ENCODE measurements at places on chromosomes 5 and 9.
A peak's percentile ranks its signal among the peaks of the same experiment; 100 is the strongest.

DNA sequence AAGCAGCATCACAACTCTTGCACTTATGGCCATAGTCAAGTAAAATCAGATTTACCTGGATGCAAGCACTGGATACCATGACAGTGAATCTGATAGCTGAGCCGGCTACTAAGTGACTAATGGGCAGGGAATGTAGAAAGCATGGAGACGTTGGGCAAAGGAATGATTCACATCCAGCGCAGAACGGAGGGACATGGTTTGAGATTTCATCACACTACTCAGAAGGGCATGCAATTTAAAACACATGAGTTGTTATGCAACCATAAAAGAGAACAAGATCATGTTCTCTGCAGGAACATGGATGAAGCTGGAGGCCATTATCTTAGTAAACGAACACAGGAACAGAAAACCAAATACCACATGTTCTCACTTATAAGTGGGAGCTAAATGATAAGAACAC is 169.1 kb upstream of the PIK3R1 start:
- DNase-seq: peak; percentile 24

- no peak for DNase-seq
Observed at GRCh38 chr9:25861421-25861820, 183.2 kb upstream of the TUSC1 start.

DNA sequence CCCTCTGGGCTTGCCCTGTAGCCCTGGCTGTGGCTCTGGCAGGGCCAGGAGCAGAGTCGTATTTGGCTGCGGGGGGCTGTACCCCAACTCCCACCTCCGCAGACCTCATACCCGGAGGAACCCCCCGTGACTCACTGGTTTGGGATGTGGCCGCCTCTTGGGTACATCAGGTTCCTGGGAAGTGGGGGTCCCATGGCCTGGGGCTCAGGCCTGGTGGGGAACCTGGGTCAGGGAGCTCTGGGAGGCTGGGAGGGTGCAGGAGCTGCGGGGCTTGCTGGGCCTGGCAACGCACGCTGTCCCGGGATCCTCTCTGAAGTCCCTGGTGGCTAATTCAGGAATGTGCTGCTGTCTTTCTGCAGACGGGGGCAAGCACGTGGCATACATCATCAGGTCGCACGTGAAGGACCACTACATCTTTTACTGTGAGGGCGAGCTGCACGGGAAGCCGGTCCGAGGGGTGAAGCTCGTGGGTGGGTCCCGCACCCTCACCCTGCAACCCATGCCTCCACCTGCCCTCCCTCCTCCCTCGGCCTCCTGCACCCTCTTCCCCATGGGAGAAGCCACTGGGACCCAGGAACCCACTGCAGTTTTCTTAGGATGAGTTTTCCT is 2.4 kb downstream of the LCN1 start:
- no peak for DNase-seq

DNA sequence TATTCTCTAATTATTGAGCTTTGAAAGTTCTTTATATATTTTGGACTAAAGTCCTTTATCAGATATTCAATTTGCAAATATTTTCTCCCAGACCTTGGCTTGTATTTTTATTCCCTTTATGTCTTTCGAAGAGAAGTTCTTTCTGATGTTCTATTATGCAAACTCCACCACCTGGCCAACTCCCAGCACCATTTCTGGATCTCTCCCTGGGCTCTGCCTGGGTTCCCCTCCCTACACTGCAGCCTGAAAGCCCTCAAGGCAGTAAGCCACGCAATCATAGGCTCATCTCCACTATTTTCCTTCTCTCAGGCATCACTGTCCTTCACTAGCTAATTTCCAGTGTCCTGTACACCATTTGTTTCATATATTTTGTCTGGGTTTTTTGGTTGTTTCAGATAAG is 76.1 kb downstream of the GRAMD2B start:
- no peak for DNase-seq

GRCh38 chr9:24242576-24242975 is 303.1 kb downstream of the IZUMO3 start:
- no peak for DNase-seq

- no peak for DNase-seq
Observed at GRCh38 chr5:41747301-41747700, 122.9 kb downstream of the OXCT1 start.

GRCh38 chr9:38313421-38313820 is 79.1 kb upstream of the ALDH1B1 start:
- no peak for DNase-seq

- DNase-seq: no peak
Observed at GRCh38 chr9:90967145-90967538, 165.5 kb downstream of the SYK start.

DNA sequence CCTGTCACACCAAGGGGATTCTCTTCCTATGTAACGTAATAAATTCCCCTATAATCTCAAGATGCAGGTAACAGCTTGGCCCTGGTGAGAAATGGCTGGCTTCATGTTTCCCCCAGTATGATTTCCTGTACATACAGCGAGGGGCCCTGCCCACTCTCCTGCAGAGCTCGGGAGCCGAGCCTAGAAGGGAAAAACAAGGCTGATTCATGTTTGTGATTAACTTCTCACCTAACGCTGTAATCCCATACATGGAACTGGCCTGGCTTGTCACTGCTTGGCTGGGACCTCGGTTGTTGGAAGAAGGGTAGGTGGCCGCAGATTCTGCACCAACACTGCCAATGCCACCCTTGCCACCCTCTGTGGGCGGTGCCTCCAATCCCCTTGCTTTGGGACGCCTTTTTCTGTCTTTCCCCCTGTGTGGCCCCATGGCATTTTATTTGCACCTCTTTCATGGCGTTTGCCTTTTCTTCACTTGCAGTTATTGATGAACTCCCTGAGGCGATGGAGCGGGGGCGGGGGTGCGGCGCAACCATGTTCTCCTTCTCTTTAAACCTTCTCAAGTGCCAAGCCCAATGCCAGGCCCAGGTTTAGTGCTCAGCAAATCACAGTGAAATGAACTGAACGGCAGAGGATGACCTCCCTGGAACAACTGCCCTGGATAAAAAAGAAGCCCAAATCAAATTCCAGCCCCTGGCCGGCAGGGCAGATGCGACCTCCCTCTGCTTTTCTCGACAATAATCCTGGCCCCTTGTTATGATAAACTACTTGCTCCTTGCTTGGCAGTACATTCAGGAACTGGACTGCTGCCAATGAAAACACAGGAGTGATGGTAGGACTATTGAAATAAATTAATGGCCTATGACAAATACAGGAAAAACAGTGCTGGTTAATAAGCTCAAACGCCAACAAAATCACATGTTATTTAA is 108.1 kb downstream of the TMEM174 start:
- DNase-seq: peak; percentile 18

GRCh38 chr5:74261866-74262265 is 378.7 kb downstream of the ENC1 start:
- DNase-seq: no peak

- no peak for DNase-seq
Observed at GRCh38 chr5:30843541-30843940, 349.9 kb upstream of the CDH6 start.

GRCh38 chr5:88765171-88765570 is 117.8 kb downstream of the MEF2C start:
- DNase-seq: no peak

- no peak for DNase-seq
Observed at GRCh38 chr5:155651-156410, 35.5 kb upstream of the LRRC14B start.

DNA sequence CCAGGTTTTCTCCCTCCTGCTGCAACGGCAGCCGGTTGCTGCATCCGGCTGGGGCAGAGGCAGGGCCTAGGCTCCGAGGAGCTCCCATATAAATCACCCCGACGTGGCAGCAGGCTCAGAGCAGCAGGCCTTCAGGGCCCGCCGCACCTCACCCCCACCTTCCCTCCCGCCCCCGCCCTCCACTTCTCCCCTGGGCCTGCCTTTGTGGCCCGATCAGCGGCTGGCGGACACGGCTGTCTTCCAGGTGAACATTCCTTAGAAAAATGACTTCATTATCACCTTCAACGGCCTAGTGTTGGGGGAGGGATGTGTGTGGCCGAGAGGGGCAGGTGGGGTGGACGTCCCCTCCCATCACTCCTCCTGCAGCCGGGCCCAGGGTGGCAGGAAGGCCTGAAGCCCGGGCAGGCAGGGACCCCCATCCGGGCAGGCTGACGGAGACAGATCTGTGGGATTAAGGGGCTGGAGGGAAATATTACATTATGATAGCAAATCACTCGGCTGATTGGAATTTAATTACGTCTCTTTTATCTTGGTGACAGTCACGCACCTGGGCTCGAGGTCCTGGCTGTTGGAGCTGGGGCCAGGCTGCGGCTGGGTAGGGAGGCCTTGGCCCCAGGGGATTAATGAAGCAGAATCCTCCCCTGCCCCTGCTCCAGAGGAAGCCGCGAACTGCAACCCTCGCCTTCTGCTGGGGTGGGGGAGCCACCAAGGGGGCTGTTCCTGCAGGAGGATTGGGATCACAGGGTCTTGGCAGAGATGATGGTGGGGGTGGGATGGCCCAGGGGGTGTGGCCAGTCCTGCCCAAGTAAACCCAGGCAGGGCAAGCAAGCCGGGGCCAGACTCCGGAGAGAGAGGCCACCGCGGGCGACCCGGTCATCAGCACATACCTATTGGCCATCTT is 38.4 kb upstream of the RXRA start:
- DNase-seq: no peak

DNA sequence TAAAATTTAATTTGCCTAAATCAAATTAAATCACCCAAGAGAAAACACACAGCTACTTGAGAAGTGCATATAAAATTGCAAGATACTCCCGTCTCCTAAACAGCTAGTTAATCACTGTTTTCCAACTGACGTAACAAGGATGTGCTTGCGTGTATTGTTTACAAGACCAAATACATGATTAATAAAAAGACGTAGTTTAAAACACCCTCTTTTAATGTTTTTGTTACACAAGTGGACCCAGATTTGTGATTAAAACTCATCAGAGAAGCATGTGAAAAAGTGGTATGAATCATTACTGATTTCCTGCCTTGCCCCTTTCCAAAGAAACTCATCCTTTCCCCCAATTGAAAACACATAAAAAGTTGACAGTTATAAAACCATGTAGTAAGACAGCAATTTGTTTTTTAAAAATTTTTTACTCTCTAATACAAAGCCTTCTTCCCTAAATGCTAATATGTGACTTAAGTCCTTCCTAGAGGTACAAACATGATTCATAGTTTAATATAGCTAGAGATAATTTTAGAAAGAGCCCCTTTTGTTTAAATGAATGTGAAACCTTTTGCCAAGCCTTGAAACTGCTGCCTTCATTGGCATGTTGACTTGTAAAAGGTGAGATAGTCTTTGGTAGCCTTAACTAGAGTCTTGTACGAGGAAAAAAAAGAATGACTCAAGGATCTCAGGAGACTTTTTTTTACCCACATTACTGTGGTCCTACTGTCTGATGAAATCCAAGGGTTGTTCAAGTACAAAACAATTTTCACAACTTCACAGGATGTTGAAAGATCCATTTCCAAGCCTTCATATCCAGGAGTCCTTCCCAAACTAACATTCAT is 61.4 kb upstream of the FST start:
- DNase-seq: no peak

- no peak for DNase-seq
Observed at GRCh38 chr5:147017621-147018020, 139.1 kb upstream of the PPP2R2B start.

- peak; percentile 81 for DNase-seq
Observed at GRCh38 chr9:125932012-125932411, 184.8 kb downstream of the PBX3 start.

GRCh38 chr9:123387686-123388085 is 31.7 kb downstream of the CRB2 start:
- DNase-seq: no peak

DNA sequence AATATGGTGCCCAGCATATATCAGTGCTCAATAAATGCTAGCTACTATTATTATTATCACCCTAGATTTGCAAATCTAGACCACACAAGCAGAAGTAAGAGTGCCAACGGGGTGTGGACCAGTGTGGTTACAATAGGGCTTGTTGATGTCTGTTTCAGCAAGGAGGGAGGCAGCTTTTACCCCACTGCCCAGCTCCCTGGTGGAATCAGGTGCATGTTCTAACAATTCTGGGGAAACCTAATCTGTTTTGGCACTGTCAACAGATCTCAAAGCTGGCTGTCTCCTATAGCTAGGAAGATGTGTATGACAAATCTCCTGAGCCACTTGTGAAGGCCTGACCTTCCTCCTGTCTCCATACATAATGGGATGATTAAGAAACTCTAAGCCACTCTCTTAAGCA is 5.7 kb downstream of the TGFBI start:
- no peak for DNase-seq

DNA sequence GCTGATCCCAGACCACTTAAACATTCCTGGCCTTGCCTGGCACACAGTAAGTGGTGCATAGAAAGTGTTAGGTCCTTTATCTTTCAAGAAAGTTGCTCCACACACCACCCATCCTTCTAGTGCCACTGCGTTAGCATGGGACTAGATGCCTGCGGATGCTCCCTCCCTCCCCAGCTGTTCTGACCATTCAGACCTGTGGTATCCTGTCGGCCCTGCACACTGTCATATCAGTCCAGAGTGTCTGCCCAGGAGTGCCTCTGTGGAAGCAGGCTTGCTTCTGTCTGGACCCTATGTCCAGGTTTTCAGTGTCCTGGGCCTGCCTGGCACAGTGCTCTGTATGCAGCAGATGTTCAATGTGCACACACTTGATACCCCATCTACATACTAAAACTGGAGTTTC is 38.3 kb upstream of the SMU1 start:
- no peak for DNase-seq

DNA sequence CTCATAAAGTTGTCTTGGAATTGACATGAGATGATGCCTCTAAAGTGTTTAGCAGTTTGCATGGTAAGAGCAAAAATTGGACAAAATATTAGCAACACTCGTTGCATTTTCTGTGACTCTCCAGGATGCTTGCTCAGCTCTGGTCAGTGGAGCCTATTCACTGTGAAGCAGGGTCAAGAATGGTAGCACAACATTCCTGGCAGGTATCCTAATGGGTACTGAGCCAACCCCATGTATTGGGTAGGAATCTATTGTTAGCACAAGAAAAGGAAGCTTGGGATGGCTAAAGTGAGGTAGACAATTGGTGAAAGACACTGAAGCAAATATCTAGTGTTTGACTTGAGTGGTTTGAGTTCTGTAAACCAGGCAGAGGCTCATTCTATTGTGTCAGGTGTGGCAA is 10.4 kb upstream of the ACTBL2 start:
- DNase-seq: no peak

DNA sequence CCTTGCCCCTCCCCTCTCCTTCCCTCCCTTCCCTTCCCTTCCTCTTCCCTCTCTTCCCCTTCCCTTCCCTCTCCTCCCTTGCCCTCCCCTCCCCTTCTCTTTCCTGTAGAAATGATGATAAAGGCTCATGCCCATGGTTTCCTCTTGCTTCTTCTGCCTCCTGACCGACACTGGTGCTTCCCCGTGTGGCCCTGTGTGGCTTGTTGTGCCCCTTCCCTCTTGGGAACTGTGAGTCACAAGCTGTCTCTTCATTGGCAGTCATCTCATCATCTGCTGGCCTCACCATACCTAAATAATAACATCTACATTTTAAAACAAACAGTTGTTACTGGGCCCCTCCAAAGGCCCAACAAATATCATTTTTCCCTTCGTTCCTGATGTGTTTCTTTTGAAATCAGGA is 11.7 kb upstream of the CARNMT1 start:
- DNase-seq: no peak

DNA sequence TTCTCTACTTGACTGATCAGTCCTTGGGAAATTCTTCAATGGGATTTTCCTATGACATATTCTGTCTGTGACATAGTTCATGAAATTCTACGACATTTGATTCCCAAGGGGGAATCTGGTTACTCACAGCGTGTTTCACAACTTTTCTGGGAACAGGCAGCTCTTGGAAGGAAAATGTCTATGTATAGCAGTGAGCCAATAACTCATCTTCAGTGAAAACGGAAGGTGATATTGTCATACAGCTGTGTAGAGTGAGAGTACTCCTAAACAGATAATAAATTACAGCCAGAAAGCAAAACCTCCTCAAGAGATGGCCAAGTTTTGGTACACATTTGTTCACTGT is 91.4 kb downstream of the C9orf152 start:
- DNase-seq: no peak
